ENCODE measurements at places on chromosomes 11 and 22.

DNA sequence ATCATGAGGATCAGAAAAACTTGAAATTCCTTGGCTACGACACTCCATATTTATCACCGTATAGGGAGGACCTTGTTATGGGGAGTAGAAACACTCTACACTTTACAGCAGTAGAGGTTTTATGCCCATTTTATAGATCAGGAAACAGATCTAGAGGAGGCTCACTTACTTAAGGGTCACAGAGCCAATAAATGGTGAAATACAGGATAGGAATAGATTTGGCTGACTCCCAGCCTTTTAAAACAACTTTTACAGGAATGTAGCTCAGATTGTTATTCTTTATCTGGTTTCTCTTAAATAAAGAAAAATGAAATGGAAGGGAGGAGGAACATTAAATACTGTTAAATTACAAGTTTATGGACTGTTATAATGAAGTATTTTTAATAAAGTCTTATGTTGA lies 14.8 kb downstream of the FBXO7 start:
- DNase-seq: no peak

GRCh38 chr11:57641011-57641807 lies 8.5 kb downstream of the YPEL4 start:
- DNase-seq: no peak

DNA sequence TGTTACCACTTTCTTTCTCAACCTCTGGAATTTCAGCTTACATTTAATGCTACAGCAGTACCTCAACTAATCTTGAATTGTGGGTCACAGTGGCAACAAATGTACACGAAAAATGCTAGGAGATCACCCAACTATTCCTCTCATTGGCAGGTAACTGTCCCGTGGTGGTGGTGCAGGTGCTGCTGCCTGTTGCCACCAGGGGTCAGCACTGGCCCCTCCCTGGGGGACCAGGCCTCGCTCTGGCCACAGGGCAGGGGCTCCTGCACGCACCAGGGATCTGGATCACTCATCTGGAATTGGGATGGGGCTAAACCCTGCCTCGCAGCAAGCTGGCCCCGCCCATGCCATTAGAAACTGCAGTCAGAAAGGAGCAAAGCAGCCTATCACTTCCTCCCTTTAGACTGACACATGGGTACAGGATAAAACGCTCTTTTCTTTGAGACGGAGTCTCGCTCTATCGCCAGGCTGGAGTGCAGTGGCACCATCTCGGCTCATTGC lies 6.9 kb upstream of the POLDIP3 start:
- peak; percentile 13 for DNase-seq

- DNase-seq: no peak
Measured at GRCh38 chr22:35959121-35959800, 69.4 kb downstream of the RBFOX2 start.

DNA sequence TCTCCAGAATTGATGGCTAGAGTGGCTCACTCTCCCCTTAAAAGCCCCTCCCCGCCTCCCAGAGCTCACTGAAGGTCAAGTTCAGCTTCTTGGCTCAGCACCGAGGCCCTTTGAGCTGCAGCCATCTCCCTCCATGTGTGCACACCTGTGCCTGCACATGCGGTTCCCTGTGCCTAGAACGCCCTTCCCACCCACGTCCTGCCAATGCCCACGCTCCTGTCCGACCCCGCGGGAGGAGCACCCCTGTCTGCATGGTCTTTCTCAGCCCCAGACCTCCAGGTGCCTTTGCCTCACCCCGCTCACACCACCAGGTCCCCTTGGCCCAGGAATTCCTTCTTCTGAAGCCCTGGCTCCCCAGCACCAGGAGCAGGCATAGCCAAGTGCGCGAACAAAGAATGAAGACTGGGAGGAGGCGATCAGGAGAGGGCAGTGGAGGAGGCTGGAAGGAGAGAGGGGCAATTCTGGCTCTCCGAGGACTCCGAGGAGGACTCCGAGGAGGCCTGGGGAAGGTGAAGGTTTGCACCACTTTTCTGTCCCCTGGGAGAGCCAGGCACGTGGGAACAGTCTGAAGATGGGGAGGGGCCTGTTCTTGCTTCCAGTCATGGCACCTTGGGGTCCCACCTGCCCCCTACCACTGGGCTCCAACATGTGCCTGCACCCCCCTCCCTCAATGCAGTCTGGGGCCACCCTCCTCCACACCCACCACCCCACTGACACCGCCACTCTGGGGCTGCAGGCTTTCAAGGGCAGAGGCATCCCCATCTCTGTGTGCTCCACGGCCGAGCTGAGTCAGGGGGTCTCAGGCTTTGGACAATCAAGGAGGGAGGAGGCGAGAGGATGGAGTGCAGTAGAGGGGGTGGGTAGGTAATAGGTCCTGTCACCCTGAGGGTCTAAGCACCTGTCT lies 17.7 kb downstream of the IGF2 start:
- DNase-seq: no peak

- DNase-seq: no peak
Measured at GRCh38 chr11:8765294-8765693, 82.7 kb downstream of the RPL27A start.

GRCh38 chr11:114088836-114089235 lies 29.3 kb downstream of the ZBTB16 start:
- no peak for DNase-seq

- no peak for DNase-seq
Measured at GRCh38 chr11:32584921-32585320, 1.3 kb downstream of the EIF3M start.

DNA sequence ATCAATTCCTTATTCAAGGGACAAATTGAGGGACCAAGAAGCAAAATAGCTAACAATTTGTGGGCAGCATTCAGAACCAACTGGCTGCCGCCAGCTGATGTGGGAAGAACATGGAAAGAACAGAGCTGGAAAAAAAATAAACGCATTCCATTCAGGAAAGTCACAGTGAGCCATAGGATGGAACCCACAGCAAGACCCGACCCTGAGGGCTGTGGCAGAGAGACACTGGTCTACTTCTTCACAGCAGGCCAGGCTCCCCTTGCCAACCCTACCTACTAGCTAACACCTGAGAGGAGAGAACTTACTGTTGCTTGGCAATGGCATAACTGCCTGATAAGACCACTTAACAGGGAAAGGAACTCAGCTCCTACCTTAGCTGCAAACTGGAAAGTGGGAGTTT lies 123.5 kb upstream of the APOA1 start:
- DNase-seq: no peak

DNA sequence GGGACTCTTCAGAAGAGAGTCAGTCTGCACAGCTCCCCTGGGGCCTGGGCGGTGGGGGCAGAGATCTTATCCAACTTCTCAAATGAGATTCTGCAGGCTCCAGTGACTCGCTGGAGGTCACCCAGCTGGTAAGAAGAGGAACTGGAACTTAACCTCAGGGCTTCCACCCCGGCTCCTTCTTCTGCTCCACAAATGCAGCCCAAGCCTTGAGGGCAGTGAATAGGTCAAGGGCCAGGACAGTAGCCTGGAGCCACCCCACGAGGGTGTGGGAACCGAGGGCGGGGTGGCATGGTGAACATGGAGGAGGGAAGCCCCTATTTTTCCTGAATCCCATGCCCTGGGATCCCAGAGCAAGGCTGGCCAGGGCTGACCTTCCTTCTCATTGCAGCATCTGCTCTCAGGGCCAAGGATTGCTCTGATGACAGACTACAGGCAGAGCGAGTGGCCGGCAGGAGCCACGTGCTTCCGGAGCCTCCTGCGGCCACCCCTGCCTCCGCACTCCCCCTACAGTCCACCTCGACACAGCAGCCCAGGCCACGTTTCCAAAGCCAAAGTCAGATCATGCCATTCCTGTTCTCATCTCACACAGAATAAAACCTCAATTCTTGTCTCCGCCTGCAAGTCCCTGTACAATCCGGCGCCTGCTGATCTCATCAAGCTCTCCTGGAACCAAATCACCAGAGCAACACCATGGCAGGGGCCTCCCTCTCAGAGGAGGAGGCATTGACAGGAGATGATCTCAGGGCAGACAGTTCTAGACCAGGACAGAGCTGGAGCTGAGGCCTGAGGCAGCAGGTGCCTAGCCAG lies 21.1 kb upstream of the UPK3A start:
- DNase-seq: no peak

Data from stimulated activated CD4-positive, alpha-beta T cell treated with anti-CD3 and anti-CD28 coated beads, TNF-alpha, amount 100 ng/mL, for 4 hours (primary cell).